Epithelial cell of proximal tubule (primary cell): ENCODE measurements at places on chromosomes 13 and 19. TPM values are rescaled to one million over a fixed set of nuclear protein-coding genes. Genes with fewer than 3 reads are reported as not detected.

CATSPERD gene
- 0.65 TPM in 1 of 2 replicates, not detected in the other for total RNA-seq

PEAK3 gene
- total RNA-seq, result not detected in 2 replicates

SIGLEC6 gene
- not detected in 2 replicates for total RNA-seq

JOSD2 gene
- 16.1 and 36.4 TPM in 2 replicates for total RNA-seq

TMEM221 gene
- not detected in 2 replicates for total RNA-seq

- no peak for DNase-seq
Measured at GRCh38 chr13:72657379-72657778, 70.0 kb downstream of the MZT1 start.

DNA sequence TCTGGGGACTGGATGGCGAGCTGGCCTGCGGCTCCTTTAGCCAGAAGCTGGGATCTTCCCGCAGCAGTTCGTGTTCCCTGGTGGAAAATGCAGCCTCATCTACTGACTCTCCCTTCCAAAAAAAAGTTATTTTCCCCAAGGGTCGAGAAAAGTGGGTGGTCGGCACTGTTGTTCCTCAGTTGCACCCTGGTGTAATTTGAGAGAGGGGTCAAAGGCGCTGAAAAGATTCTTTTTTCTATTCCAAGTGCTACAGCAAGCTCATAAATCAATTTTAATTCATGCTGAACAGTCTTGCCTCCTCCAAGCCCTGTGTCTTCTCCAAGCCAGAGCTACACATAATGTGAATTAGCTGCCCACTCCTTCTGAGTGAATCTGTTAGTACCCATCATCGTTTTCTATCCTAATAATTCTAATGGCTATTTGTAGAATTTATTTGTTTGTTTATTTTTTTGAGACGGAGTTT is 774 bp downstream of the SLC25A15 start:
- no peak for DNase-seq

DNA sequence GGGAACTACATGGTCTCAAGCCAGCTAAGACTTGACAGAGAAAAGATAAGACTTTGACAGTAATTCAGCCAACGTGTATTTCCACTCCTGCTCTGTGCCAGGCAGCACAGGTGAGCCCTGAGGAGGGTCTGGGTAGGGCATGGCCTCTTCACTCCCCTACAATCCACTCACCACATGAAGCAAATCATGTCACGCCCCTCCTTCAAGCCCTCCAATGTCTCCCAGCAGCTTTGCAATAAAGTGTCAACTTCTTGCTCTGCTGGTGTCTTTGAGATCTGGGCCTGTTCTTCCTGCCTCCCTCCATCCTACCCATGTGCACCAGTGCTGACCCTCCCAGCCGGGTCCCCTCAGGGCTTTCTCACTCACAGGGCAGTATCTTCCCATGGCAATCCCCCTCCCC is 58.5 kb downstream of the CCDC70 start:
- no peak for DNase-seq

GRCh38 chr13:46352805-46353204 is 34.2 kb downstream of the RUBCNL start:
- DNase-seq, result no peak

- no peak for DNase-seq
Measured at GRCh38 chr19:33578697-33579096, 43.1 kb upstream of the CHST8 start.

GRCh38 chr19:6213266-6213595 is 66.5 kb downstream of the MLLT1 start:
- no peak for DNase-seq

DNA sequence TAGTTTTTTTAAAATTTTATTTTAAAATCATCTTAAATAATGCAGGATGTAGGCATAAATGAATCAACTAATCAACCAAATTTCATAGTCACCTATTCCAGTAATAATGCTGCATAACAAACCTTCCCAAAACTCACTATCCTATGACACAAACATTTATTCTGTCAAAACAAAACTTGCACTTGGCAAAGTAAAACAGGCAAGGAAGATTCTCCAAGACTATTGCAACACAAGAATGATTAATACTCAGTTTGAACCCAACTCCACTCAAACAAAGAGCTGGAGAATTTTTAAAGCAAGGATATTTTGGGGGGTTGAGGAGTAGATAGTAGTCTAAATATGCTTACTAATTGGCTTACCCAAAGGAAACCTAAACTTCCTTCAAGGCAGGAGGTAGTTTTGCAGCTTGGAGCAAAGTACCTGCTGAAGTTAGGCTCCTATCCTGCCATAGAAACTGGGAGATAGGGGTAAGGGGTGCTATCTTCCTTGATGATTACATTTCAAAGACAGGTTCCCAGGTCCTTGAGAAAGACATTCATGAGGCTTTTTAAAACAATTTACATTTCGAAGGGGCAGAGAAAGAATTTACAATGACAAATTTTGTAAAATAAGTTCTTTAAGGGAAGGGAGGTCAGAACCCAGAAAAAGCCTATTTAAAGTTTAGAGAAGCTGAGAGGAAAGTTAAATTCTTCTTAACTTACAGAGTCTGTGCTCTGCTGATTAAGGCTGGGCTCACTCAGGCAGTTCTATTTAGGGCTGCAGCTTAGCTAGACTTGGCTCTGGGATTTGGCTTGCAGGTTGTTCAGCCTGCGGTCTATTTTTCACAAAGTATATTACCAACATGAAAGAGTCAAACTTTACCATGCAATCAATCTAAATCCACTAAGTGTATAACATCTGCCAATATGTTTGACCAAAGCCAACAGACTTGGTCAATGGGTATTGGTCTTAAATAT is 549.0 kb downstream of the KCTD12 start:
- no peak for DNase-seq

- DNase-seq, result no peak
Measured at GRCh38 chr19:48544856-48545750, 6.9 kb upstream of the SULT2B1 start.

GRCh38 chr19:35901055-35901644 is 810 bp upstream of the NFKBID start:
- DNase-seq, result no peak

- no peak for DNase-seq
Measured at GRCh38 chr19:40822161-40822560, 23.2 kb downstream of the EGLN2 start.

DNA sequence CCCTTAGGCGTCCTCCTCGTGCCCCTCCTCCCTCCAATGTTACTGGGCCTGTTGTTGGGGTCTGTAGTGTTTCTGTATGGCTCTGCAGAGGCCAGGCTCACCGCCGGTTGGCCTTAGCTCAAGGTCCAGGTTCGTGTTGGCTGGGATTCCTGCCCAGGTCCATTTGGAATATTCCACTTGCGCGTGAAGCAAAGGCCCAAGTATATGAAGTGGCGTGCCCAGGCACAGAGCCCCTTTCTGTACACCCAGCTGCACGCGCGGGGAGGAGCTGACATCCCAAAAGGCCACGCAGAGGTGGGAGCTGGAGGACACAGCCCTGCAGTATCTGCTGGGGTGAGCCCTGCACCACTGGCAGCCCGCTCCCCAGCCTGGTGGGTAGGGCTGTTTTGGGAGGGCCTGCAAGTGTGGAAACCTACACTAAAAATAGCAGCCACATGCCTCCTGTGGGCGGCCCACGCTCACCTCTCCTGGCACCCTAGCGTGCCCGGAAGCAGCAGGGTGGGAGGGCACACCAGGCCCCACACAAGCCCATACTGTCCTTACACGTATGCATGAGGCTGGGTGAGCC is 30.2 kb downstream of the CRTC1 start:
- DNase-seq, result no peak

DNA sequence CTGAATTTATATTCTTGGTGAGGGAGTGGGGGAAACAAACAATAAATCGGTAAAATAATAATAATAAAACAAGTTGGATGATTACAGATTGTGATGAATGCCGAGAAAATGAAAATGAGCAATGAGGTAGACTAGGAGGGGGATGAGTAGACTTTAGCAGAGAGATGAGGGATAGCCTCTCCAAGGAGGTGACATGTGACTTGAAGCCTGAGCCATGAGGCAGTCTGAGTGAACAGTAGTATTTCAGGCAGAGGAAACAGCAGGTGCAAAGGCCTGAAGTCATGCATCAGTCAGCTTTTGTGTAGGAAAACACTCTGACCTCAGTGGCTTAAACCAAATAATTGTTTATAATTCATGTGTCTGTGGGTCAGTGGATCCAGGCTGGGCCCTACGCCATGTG is 4.6 kb downstream of the ZNF135 start:
- no peak for DNase-seq

DNA sequence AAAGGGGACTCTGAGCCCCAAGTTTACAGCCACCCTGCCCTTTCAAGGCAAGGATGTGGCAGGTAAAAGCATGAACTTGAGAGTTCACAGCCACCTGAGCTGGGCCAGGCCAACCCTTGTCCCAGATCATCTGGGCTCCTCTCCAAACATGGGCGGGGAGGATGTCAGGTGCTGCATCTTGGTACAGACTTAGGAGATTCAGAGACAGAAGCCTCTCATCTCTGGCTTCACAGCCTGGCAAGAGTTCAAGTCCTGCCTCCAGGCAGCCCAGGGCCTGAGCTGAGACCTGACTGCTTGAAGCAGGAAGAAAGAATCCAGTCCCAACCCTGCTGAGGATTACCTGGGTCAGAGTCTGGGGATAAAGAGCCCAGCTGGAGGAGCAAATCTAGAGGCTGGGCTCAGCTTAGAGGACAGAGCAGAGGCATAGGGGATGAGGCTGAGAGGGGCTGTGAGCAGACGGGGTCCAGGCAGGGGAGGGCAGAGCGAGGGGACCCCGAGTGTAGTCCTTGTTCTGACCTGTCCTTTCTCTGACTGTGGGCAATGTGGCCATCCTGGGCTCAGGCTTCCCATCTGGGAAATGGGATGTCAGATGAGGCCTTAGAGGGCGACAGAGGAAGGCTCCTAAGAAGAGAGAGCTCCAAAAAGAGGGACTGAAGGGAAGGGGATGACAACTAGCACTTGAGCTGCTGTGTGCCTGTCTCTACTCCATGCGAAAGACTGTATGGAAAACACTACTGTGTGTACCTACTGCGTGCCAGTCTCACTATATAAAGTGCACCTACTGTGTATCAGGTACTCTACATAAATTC is 6.6 kb upstream of the OR10H5 start:
- DNase-seq, result no peak

DNA sequence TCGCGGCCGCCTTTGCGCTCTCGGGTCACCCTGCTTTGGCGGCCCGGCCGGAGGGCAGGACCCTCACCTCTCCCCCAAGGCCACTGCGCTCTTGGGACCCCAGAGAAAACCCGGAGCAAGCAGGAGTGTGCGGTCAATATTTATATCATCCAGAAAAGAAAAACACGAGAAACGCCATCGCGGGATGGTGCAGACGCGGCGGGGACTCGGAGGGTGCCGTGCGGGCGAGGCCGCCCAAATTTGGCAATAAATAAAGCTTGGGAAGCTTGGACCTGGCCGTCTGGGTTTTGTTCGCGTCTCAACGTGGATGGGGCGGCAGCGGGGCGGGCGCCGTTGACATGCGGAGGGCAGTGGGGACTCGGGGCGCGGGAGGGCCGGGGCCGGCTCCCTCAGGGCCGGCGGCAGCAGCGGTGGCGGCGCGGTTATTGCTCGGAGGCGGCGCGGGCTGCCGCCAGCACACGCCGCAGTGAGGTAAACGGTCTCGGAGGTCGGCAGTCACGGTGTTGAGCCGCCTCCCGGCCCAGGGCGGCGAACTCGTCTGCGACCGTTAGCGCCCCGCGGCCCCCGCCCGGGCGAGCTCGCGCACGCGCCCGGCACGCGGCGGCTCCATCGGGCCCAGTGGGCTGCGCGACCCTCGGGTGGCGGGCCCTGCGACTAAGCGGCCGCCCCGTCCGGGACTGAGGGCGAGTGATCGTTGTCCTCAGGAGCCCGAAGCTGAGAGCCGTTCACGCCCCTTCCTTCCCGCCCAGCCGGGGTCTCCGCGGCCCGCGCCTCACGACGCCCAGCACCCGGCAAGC is 9.4 kb downstream of the CBARP start:
- no peak for DNase-seq

GRCh38 chr19:17041976-17042375 is 15.4 kb upstream of the CPAMD8 start:
- no peak for DNase-seq
